ENCODE measurements at places on chromosomes 7 and 10.

DNA sequence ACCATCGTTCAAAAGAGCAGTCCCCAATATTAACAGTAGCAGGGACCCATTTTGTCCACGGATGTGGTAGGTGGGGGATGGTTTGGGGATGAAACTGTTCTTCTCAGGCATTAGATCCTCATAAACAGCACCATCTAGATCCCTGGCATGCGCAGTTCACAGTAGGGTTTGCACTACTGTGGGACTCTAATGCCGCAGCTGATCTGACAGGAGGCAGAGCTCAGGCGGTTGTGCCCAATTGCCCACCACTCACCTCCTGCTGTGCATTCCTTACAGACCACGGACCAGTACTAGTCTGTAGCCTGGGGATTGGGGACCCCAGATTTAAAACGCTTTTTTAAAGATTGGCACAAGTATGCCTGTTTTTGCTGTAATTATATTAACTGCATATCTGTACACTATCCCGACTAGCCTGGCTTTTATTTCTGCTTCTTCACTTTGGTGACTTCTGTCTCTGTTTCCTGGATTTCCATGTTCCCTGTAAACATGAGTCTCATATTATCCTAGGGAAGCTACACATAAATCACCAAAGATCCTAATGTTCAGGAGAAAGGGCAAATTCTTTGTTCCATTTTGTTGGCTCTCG, 163.3 kb upstream of the AKR1E2 start:
- DNase-seq = no peak

GRCh38 chr10:14528450-14528849, 197.7 kb upstream of the FRMD4A start:
- no peak for DNase-seq

DNA sequence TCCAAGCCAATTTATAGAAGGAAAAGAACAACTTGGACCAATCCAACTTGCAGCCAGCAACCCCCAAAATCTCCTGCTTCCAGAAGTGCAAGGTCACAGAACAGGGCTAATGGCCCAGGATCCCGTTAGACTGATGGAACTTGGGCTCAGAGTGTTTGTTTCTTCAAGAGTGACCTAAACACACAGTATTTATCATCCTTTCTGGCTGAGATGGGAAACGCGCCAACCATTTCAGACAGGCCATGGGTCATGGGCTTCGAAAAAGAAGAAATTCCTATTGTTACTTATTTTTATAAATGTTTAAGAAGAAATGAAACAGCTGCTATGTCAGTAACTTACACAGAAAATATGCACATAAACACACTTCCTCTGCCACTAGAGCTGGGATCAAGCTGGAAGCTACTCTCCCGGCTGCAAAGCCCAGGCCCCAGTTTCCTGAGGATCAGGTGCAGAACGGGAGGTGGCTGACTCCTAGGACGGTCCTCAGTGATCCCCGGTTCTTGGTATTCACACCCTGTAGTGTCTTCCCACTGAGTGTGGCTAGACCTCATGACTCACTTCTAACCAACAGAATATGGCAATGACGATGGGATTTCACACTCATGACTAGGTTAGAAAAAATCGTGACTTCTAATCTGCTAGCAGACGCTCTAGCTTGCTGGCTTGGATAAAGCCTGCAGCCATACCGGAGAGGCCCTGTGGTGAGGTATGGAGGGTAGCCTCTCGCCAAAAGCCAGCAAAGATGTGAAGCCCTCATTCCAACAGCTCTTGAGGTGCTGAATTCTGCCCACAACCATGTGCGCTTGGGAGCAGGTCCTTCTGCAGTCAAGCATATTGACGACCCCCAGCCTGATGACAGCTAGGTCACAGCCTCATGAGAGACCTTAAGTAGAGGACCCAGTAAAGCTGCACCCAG, 60.2 kb downstream of the CHST15 start:
- no peak for DNase-seq

- no peak for DNase-seq
These were observed 92.0 kb upstream of the FAM180A start for GRCh38 chr7:135840591-135840990.

DNA sequence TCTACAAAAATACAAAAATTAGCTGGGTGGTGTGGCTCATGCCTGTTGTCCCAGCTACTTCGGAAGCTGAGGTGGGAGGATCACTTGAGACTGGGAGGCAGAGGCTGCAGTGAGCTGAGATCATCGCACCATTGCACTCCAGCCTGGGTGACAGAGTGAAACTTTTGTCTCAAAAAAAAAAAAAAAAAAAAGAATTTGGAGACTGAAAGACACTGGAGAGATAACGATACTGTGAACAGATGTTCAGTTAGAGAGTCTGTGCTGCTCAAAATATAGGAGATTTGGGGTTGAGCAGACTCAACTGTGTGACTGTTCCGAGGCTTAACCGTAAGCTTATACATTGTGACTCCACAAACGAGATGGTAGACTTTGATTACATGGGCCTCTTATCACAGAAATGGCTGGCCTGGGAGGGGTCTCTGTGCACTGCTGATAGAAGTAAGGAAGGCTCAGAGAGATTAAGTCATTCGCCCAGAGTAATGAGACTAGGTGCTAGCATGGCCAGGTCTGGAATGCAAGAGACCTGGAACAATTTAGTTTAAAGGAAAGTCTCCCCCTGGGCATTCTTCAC, 19.4 kb downstream of the WBP1L start:
- DNase-seq = no peak

Measured in HAP-1 (cell line).